ENCODE measurements at places on chromosomes 6 and 20.

GRCh38 chr6:90458353-90459224 lies 128.3 kb downstream of the MAP3K7 start:
- no peak for DNase-seq

DNA sequence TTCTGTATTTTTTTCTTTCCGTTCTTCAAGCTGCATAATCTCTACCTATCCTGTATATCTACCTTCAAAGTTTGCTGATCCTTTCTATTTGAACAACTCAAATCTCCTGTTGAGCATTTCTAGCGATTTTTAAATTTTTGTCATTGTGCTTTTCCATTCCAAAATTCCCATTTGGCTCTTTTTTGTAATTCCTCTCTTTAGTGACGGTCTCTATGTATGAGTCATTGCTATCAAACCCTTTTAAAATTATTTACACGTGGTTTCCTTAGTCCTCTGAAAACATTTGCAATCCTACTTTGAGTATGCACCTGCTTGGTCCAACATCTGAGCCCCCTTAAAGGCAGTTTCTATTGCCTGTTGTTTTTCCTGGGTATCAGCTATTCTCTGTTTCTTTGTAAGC lies 100.5 kb upstream of the FOXC1 start:
- no peak for DNase-seq

- no peak for DNase-seq
These were observed 57.3 kb upstream of the SGK1 start for GRCh38 chr6:134375220-134375580.

DNA sequence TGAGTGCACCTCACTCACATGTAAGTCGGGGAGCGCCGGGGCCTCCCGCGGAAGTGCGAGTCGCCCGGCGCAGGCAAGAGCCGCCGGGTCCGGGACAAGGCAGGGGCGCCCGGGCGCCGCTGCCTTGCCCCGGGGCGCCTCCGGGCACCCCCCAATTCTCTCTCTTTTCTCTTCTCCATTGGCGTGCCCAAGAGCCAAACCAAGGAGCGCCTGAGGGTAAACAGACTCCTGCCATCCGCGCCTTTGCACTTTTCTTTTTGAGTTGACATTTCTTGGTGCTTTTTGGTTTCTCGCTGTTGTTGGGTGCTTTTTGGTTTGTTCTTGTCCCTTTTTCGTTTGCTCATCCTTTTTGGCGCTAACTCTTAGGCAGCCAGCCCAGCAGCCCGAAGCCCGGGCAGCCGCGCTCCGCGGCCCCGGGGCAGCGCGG lies 36.8 kb downstream of the GNAS start:
- DNase-seq, result no peak

- no peak for DNase-seq
These were observed 47.9 kb downstream of the KCNK5 start for GRCh38 chr6:39181333-39181732.

All from left lobe of liver (tissue), 2 donors.